ENCODE measurements at places on chromosomes 1 and 21.

- DNase-seq = no peak
These were observed 511.7 kb downstream of the USP25 start for GRCh38 chr21:16241479-16241963.

- no peak for DNase-seq
These were observed 61.8 kb downstream of the PLPP3 start for GRCh38 chr1:56517404-56518130.

DNA sequence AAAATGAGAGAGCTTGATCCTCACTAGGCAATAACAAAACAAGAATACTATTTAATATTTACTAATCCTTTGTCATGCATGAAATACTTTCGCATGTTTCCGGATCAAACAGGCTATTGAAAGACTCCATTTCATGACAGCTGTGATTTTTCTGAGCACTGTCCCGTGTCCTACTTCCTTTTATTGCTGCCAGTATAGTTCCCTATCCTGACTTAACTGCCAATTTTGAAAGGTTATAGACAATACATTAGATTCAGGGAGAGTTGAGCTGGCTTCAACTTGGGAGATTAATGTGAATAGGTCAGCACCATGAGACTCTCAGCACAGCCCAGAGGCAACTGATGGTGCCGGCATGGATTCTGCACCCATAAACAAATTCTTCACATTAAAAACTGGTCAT is 225.8 kb downstream of the VAV3 start:
- no peak for DNase-seq

DNA sequence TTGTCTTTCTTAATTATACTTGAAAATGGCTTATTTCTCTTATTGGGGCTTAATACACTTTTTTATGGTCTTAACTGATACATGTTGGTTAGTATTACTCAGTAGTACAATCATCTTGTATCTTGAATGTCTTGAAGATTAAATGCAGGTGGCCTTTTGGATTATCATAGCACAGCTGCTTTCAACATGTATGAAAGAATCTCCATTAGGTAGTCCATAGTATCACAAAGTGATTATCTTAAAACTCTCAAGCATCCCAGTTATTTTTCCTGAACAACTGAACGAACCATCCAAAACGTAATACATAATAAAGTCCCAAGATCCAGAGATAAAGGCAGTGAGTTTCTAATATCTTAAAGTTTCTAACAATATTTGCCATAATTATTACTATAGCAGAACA is 51.7 kb upstream of the MYOCOS start:
- no peak for DNase-seq

DNA sequence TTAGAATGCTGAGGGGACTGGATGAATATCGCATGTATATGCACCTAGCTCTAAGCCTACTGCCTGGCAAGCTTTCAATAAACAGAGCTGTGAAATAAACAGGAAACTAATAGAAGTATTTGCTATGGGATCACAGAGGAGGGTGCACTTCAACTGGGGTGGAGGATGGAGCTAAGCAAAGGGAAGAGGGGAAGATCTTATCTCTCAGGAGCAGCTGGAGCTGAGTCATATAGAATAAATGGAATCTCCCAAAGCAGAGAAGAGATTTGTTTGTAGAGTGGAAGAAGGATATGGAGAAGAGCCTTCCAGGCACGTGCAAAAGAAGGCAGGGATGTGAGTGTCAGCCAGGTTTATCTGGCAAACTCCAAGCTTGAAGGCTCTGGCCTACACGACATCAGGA is 17.0 kb upstream of the KCNA10 start:
- DNase-seq = no peak

GRCh38 chr1:154097873-154098272 is 57.0 kb downstream of the NUP210L start:
- DNase-seq = no peak

DNA sequence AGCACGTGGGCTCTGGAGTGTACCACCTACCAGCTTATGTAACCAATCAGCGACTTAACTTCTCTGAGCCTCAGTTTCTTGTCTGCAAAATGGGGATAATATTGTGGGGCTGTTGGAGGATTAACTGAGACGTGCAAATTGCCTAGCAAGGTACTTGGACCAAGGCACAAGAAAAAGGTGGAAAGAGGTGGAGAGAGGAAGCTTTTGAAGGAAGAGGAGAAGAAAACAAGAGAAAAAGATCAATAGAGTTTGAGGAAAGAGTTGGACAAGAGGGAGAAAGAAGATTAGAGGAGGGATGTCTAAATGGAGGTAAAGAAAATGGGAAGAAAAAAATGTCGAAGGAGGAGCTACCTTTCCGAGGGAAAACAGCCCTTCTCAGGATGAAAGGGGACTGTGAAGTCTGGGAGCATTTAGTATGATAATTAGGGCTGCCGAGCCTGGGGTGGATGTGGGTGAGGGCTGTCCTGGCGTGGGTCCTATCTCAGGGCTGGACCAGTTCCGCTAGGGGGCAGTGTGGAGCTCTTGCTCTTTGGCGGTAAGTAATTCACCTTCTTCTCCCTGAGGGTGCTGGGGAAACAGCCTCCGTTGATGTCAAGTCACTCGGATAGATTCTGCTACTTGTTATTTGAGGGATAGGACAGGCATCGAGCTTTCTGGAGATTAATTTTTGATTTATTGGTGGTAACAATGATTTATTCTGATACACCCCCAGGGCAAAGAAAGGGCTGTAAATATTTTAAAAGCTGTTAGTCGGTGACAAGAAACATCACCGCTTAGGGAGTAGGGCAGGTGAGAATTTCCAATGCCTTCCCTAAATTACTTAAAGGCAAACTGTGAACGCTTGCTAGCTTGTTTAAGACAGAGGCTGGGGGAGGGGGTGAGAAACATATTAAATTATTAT is 79.0 kb upstream of the NFASC start:
- peak; percentile 33 for DNase-seq

- no peak for DNase-seq
These were observed 53.2 kb downstream of the SPSB1 start for GRCh38 chr1:9345922-9346321.

- DNase-seq = no peak
These were observed 127.0 kb downstream of the ZP4 start for GRCh38 chr1:237763751-237764150.

DNA sequence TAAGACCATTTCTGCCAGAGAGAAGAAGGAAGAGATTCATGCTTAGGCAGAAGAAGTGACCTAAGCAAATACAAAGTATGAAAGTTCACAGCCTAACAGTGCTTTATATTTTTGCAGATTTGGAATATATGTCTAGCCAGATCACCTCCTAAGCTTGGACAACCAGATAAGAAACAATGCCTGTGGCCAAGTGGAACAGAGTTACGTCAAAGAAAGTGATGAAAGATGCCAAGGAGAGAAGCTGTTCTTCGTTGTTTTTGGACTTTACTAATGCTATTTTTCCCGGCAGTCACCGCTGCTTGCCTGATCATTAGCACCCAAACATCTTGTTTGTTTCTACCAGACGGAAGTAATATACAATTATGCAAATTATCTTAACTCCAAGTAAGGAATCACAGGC is 489.2 kb upstream of the C1orf87 start:
- no peak for DNase-seq

DNA sequence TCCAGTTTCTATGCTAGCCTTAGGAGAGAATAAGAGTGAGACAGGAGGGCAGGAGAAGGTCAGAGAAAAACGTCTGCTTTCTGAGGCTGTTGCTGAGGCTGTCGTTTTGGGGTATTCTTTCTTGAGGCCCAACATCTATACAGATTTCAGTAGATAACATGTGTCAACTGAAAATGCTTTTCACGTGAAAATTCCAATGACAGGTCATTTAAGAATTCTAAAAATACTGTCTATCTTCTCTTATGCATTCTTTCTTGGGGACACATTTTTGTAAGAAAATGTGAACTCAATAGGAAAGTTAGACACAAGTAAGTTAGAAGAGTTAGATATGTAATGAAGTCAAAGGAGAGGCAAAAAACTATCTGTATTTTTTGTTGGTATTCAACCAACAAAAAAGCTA is 150.8 kb downstream of the TGFB2 start:
- no peak for DNase-seq

- no peak for DNase-seq
These were observed 58.8 kb upstream of the MAN1A2 start for GRCh38 chr1:117308311-117308916.

- no peak for DNase-seq
These were observed at the start of gene FAM131C for GRCh38 chr1:16073490-16074119. Gene FAM131C (minus strand): TSS chr1:16073651. CDS start chr1:16073442, 209 bp downstream.

- no peak for DNase-seq
These were observed 1.3 kb downstream of the CDK18 start for GRCh38 chr1:205505791-205506190.

GRCh38 chr21:42366292-42367010 is at the start of gene TFF1:
Gene TFF1 (minus strand): TSS chr21:42366535. CDS start chr21:42366495, 40 bp downstream.
- peak; percentile 32 for DNase-seq

- no peak for DNase-seq
These were observed 86.8 kb downstream of the CASZ1 start for GRCh38 chr1:10709646-10710045.

DNA sequence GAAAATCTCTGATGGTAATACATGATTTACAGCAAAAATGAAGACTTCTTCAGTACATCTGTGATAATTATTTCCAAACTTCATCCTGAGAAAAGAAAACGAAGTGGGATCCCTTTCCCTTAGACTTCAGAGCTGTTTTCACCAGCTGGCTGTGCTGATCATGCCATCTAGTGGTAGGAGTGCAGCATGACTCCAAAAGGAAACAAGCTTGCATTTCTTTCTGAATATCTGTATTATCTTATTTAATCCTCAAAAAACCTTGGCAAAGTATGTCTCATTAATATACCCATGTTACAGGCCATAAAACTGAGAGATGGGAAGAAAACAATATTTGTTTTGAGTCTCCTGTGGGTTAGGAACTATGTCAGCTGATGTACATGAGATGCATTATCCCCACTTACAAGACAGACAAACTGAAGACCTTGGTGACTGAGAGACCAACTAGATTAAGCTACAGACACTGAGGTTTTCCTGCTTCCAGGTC is 9.8 kb upstream of the GJA8 start:
- DNase-seq = peak; percentile 40
